ENCODE measurements at places on chromosomes 1 and 21. TPM values are rescaled to one million over a fixed set of nuclear protein-coding genes. Genes with fewer than 3 reads are reported as not detected.

Gene AGT
- total RNA-seq: 0.21 TPM

Gene STIL
- total RNA-seq: 10.9 TPM

Gene OR6K3
- not detected for total RNA-seq

Gene GBP7
- total RNA-seq: not detected

Gene HES5
- not detected for total RNA-seq

Gene AKR7A3
- 0.18 TPM for total RNA-seq

Gene LIN28A
- 0.03 TPM for total RNA-seq

Gene CBR3
- 16.4 TPM for total RNA-seq
